ENCODE measurements at places on chromosomes 1 and 21. TPM values are rescaled to one million over a fixed set of nuclear protein-coding genes. Genes with fewer than 3 reads are reported as not detected.

DNA sequence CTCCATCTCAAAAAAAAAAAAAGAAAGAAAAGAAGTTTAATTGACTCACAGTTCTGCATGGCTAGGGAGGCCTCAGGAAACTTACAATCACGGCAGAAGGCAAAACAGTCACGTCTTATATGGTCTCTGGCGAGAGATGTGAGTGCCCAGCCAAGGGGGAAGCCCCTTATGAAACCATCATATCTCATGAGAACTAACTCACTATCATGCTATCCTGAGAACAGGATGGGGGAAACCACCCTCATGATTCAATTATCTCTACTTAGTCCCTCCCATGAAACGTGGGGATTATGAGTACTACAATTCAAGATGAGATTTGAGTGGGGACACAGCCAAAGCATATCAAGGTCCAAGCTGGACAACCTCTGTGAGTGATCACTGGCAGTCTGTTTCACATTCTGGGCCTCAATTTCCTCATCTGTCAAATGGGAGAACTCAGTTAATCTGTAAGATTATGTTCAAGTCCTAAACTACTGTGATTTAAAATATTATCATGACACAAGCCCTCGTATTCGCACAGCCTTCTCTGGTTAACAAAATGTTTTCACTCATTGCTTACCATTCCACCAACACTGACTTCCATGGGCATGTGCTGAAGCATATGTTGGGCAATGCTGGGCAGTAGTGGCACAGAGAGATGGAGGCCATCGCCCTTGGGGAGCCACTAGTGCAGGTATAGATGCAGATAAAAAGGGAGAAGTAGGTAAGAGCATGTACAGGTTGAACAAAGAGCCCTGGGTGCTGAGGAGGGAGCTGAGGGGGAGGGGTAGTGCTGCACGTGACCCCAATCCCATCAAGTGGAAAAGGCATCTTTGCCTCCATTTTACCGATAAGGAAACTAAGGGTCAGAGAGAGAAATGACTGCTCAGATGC, 46.2 kb upstream of the SLC2A1 start:
- no peak for DNase-seq

DNA sequence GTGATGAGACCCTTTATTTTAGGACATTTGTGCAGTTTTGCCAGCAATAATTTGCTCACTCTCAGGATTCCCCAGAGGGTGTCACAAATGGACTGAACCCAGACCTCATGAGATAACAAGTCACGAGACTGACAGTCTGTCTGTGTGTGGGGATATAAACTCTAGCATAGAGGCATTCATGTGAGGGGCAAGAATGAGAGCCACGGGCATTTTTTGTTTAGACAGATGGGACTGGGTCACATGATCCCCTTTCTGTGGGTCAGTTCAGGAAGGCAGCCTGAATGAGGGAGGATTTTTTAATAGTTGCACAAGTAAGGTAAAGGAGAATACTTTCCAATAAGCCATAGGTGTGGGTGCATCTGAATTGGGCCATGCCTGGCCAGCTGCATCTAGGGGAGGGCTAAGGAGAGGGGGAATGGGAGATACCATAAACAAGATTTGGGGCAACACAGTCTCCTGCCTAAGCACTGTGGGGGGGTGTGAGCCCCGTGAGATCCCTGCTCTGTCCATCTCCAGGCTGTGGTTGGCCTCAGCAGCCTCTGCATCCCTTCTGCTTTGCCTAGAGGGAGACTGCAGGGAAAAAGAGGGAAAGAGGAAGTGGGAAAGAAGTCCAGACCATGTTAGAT, 66.6 kb downstream of the NAV1 start:
- no peak for DNase-seq

DNA sequence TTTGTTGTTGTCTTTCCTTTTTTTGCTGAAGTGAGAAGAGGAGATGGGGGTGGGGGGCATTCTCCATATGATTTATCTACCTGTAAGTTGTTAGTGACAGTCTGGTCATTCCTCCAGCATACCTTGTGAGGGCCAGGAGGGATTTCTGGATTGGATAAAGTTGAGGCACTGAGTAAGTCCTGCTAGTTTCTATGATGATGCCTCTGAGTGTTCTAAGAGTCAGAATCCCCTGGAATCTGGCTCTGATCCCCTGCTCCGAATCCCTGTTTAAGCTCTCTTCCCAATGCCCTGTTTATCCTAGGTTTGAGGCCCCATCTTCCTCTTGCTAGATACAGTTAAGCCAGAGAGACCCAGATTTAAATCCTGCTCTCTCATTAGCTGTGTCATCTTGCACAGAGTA, 83.2 kb upstream of the HOOK1 start:
- no peak for DNase-seq

DNA sequence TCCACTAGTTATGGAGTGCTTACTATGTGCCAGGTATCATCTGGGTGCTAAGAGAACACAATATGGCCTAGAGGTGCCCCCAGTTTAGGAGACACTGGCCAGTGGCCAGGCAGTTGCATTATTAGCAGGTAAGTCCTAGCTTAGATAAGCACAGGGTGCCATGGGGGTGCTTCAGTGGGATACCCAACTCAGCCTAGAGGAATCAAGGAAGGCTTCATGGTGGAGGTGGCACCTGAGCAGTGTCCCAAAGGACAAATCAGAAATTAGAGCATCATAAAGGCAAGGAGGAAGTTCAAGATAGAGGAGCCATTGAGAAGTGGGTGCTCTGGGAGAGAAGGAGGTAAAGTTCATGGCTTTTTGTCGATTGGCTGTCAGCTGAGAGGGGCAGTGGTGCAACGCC, 31.9 kb upstream of the PKP1 start:
- no peak for DNase-seq

DNA sequence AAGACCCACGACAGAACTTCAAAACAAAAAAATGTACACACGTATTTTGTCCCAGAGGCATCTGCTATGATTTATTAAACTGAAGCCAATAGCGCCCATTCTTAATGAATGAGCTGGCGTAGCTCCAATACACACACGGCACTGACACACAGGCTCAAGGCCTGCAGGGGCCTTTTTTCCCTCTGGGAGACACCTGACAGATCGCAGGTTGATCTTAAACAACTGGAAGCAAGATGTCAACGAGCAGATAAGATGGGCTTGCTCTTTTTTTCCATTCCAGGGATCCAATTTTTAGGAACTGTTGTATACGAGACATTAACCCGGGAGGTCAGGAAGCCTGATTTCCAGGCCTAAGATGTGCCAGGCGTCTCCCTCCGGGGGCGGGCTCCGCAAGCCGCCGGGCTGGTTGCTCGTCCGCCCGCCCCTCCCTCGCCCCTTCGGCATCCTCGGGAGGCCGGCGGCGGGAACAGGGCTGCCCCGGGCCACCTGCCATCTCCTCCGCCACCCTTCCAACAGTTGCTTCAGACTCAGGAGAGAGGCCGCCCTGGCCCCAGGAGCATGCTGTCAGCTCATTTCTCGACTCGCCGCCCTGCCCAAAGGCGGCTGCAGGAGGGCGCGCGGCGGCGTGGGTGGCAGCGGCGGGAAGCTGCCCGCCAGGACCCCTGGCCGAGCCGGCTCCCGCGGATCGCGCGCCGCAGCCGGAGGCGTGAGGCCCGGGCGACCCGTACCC, 735 bp downstream of the TTC13 start:
- peak; percentile 23 for DNase-seq

DNA sequence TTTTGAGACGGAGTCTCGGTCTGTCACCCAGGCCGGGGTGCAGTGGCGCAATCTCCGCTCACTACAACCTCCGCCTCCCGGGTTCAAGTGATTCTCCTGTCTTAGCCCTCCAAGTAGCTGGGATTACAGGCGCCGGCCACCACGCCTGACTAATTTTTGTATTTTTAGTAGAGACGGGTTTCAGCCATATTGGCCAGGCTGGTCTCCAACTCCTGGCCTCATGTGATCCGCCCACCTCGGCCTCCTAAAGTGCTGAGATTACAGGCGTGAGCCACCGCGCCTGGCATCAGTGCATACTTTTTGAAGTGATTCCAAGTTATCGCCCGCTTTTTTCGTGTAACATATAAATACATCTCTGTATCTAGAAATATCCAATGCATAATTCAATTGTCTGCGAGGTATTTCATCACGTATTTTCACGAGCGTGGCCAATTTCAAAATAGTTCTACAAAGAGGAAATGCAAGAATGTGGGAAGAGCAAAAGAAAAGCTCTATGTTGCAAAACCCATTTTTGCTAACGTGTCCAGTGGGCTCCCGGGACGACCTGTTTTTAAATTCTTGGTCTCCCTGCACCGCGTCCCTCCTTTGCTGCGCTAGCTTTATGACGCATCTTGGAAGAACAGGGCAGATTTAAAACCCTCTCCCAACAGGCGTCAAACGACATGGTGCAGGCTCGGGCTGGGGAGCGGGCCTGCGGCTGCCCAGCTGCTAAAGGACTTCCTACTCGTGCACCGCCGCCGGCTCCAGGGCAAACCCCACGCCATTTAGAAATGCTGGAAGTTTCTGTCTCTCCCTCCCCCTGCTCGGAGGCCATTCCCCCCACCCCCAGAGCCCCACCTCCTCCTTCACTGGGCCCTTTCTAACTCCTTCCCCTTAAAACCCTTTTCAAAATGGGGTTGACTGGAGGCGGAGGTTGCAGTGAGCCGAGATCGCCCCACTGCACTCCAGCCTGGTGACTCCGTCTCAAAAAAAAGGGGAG, 923 bp upstream of the IFNGR2 start:
- peak; percentile 60 for DNase-seq

- no peak for DNase-seq
Observed at GRCh38 chr1:64581843-64582185, 111.9 kb downstream of the CACHD1 start.

DNA sequence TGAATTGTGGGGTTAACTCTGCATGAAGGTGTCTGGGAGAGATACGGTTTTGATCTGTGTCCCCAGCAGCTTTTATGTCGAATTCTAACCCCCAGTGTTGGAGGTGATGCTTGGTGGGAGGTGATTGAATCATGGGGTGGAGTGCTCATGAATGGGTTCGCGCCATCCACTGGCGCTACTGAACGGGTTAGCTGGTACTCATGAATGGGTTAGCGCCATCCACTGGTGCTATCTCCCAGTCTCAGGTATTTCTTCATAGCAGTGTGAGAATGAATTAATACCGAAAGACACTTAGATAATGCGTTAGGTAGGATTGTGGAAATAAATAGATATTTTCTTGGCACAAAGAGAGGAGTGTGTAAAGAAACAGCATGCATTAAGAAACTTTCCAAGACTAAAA, 32.9 kb upstream of the CLDN8 start:
- no peak for DNase-seq

- peak; percentile 80 for DNase-seq
Observed at GRCh38 chr1:217712925-217713597, 81.9 kb downstream of the SPATA17 start.

- peak; percentile 72 for DNase-seq
Observed at GRCh38 chr1:109277434-109278204, 5.3 kb downstream of the PSRC1 start.

- DNase-seq: no peak
Observed at GRCh38 chr1:185156288-185156853, 382 bp downstream of the TRMT1L start.

DNA sequence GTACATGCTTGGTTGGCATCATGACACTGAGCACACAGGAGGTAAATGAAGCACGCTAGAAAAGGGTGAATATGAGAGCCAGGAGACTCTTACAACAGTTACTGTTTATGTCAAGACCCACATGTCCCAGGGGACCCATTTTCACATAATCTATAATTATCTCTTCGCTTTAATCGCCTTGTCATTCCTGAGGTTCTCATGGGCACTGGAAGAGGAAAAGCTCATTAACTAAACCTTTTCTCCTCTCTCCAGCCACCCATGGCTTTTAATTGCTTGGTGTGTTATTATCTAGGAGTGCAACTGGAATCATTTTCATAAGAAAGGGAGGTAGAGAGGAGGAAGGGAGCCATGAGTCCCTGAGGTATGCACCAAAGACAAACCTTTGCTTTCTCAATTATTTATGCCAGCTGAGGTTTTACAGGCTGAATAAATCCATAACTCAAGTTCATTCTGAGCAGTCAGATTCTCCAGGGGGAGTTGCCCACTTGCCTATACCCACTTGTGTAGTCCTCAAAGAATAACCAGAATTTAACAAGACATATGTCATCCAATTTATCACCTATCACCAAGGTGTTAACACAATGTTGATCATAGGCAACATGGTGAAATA, 77.4 kb downstream of the ACBD6 start:
- no peak for DNase-seq

DNA sequence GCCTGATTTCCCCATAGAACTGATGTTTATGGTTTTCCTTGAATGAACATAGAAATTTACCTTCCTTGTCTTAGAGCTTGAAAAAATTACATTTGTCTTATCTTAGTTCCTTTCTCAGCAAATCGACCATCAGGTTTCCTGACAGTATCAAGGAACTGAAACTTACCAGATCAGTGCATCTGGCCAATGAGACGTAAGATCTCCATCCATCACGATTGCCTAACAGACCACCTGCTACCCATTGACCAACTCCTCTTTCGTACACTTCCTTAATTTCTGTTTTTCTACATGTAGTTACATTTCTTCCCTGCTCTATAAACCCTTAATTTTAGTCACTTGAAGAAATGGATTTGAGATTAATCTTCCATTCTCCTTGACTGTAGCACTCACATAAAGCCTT, 57.4 kb upstream of the TMPRSS15 start:
- DNase-seq: no peak

GRCh38 chr1:48627486-48627885, 149.2 kb downstream of the BEND5 start:
- DNase-seq: no peak

DNA sequence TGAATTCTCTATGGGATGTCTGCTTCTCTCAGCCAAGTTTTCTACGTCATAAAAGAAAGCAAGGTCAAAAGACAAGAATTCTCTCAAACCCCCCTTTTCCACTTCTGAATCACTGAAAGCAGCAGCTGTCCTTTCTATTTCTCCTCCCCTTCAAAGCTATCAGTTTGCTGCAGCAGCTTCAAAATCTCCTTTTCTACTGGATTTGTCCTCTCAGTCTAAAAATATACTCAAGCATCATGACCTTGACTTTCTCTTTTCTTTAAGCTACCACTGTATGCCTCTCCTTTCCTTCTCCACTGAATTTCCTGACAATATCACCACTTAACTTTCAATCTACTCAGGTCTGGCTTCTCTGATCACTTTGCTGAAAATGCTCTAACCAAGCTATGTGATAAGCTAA, 1.9 kb downstream of the WDR64 start:
- DNase-seq: no peak

DNA sequence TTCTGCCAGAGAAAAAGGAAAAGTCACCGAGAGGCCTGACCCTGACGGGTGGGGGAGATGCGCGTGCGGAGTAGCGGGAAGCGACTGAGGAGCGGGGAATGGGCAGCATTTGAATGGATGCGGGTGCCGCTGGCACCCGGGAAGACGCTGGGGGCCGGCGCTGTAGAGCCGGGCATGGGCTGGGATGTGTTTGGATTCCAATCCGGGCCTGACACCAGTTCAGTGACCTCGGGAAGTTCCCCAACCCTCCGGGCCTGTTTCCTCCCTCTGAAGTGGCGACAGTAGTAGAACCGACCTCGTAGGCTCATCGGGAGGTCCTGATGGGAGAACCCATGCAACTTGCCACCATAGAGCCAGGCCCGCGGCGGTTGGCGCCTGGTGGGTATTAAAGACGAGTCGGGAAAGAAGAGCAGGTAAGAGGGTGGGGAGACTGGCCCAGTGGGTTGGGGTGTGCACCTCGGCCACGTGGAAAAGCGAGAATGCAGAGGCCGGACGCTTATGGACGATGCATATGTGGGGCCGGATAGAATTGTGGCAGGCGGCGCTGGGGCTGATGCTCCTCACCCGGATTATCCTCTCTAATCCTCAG, 642 bp upstream of the SLC16A1 start:
- no peak for DNase-seq

The OR10J1 gene
- not detected for total RNA-seq

The PLPPR5 gene
- total RNA-seq: not detected

The KLHL21 gene
- 39.3 TPM for total RNA-seq

The FAM72B gene
- total RNA-seq: 0.51 TPM

The SDCCAG8 gene
- total RNA-seq: 53.2 TPM
